Upper lobe of right lung (tissue), 1 donor: ENCODE measurements at places on chromosomes 11 and 22. TPM values are rescaled to one million over a fixed set of nuclear protein-coding genes. Genes with fewer than 3 reads are reported as not detected.
A peak's percentile ranks its signal among the peaks of the same experiment; 100 is the strongest.

The PRRG4 gene
- total RNA-seq = 12.6 TPM

The HYLS1 gene
- total RNA-seq = 3.2 TPM

DNA sequence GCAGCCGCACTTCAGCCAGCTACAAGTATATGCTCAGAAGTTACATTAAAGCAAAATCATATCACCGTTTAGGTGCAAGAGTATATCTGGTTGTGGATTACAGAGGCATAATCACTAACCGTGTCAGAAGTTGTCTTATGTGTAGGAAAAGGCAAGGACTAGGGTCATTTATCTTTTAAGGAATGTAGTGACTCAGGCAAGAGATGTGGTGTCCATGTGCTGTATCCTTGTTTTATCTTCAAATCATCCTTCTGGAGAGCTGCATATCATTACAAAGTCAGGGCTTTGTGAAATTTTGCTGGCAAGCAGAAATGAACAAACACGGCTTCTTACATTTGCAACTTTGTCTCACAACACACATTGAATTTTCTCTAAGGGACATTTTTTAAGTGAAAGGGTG lies 12.7 kb upstream of the CHORDC1 start:
- no peak for DNase-seq

The BRMS1 gene
- 32.1 TPM for total RNA-seq

DNA sequence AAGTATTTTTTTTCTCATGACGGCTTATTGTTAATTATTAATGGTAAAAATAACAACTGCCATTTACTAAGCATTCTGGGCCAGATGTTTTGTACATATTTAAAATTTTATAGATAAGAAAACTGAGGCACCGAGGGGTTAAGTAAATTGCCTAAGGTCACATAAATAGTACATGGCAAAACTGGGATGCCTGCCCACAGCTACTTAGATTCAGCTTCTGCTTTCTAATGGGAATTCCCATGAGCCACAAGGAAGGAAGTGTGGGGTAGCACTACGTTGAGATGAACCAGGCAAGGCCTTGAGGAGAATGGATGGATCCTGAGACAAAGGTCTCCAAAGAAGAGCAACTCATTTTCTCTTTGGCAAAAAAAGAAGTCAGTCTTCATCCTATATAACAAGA lies 11.9 kb upstream of the PHF21A start:
- no peak for DNase-seq

- peak; percentile 74 for DNase-seq
These were observed 4.2 kb upstream of the SERPINH1 start for GRCh38 chr11:75557666-75558494.

GRCh38 chr11:132874638-132875037 lies 657.7 kb downstream of the OPCML start:
- DNase-seq = no peak

DNA sequence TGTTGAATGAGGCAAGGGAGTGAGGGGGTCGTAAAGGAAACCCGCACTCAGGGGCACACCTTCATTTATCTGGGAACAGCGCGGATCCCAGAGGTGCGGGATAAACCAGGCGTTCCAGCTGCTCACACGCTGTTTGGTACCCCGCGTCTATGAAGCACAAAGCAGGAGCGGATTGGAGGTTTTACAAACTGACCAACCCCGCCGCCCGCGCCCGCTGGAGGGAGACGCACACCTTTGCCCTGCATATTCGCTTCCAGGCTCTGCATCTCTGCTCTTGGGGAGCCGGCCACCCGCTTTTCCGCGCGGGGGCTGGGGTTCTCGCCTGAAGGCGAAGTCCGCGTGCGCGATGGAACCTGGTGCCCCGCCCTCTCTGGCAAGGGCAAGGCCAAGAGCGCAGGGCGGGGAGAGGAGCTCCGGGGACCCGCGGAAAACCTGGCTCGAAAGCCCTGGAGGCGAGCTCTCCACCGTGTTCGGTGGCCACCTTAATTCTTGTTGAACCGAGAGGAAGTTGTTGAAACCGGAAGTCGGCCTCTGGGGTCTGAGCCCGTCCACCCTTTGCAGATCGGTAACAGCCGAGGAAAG lies 6.8 kb upstream of the ALX4 start:
- peak; percentile 67 for DNase-seq

The CSF2RB gene
- total RNA-seq = 27.2 TPM

The KIF18A gene
- 1.6 TPM for total RNA-seq

The PVALB gene
- 2.5 TPM for total RNA-seq

DNA sequence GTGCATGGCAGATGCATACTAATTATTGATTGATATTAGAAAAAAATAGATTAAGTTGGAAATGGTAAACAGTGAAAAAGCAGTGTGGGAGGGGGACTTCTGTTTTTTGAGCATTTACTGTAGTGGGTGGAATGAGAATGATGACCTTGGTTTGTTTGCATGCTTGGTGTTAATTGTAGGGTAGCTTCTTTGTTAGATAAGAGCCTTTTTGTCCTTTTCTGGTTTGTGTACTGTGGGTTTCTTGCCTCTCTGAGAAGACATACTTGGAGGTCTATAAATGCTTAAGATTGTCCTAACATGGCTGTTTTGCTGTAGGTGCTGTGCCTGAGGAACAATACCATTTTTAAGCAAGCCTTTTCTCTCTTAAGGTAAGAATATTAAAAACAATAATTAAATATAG lies 17.0 kb downstream of the MRPL48 start:
- DNase-seq = no peak

The C11orf91 gene
- 1.5 TPM for total RNA-seq

DNA sequence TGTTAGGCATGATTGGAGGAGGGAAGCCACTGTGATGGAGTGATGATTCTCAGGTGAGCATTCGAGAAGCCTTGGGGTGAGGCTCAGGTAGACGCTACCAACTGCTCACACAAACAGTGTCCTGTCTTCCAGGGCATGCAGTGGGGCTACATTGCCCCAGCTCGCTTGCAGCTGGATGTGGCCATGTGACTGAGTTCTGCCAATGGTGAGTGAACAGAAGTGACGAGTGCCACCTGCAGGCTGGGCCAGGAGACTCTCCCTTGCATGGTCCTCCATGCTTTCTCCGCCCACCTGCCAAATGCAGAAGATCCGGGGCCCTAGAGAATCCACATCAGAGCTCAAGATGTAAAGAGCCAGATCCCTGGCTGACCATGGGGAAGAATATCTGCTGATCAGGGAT lies 195.9 kb downstream of the BCR start:
- DNase-seq = no peak

The CFAP300 gene
- total RNA-seq = 2.3 TPM

The CHCHD10 gene
- total RNA-seq = 102 TPM

- no peak for DNase-seq
These were observed 36.8 kb upstream of the GRIA4 start for GRCh38 chr11:105573091-105573490.

- peak; percentile 91 for DNase-seq
These were observed 24.1 kb upstream of the CDC42EP2 start for GRCh38 chr11:65290448-65291165.

DNA sequence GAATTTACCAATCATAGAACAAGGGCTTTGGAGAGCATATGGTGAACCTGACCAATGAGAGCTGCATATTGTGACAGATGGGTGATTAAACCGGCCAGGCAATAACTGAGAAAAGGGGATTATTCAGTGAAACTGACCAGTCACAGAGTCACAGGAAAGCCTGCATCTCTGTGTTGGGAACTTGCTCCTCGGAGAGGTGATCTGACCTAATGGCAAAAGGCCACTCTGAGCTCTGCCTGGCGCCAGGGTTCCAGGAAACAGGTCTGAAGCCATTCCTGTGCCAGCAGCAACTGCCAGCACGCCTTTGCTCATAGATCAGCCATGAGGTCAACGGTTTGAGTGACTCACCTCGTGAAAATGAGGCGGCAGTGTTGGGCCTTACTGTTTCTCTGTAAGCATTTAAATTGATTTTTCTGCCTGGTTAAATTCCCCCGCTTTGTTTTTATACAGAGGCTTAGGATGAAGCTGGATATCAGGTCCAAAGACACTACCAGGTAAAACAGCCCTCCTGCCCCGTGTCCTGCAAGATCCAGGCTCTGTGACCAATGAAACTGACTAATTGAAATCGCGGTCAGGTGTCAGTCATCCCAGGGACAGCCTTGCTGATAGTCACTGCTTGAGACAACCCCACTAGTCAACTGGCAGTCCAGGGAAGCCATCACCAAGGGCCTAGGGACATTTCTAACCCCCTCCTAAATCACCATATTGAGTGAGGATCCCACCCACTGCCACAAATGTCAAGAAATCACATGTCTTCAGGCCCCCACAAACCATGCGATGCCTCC lies 35.8 kb upstream of the MYOD1 start:
- no peak for DNase-seq

The ANKK1 gene
- not detected for total RNA-seq

The GPR83 gene
- total RNA-seq = 0.12 TPM

- DNase-seq = peak; percentile 53
These were observed 6.5 kb upstream of the B4GALNT4 start for GRCh38 chr11:362642-363442.

The XKR3 gene
- total RNA-seq = not detected

GRCh38 chr11:94768602-94769541 lies 716 bp downstream of the AMOTL1 start:
- peak; percentile 83 for DNase-seq

DNA sequence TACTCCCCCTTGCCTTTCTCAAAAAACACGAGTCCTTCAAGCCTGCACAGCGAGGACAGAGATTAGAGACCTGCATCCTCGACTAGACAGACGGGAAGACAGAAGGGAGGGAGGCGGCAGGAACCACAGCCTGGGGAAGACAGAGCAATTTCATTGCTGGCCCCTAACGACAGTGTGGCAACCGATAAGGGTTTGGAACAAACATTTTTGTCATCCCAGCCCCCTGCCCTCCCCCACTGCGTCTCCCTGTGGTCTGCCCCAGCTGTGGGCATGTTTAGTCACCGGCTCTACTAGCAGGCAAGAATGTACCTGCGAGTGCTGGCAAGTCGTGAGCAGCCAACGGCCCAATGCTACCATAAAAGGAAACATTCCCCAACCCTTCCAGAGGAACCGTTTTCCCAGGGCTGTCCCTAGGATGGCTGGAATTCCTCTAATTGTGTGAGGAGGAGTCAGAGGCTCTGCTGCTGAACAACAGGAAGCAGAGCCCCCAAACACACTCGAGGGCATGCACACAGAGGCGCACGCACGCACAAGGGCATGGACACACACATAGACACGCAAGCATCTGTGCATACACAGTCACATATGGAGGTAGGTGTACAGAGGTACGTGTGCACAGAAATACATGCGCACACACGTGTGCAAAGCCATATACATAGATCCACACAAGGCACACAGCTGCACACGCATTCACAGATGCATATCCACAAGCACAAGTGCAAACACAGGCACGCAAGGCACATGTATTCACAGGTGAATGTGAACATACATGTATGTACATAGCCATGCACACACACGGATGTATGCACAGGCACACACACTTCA lies 58.3 kb downstream of the MYH9 start:
- no peak for DNase-seq

GRCh38 chr22:17871726-17872458 lies 97.6 kb upstream of the BID start:
- DNase-seq = no peak

- DNase-seq = no peak
These were observed 113.1 kb upstream of the NNMT start for GRCh38 chr11:114183044-114183511.
